Activated naive CD4-positive, alpha-beta T cell treated with anti-CD3 and anti-CD28 coated beads for 36 hours (primary cell): ENCODE measurements at places on chromosomes 1 and 21.

- DNase-seq = no peak
These were observed 100.2 kb downstream of the HMCN1 start for GRCh38 chr1:185834371-185834905.

- DNase-seq = no peak
These were observed 445.0 kb downstream of the PTBP2 start for GRCh38 chr1:97166626-97167025.

DNA sequence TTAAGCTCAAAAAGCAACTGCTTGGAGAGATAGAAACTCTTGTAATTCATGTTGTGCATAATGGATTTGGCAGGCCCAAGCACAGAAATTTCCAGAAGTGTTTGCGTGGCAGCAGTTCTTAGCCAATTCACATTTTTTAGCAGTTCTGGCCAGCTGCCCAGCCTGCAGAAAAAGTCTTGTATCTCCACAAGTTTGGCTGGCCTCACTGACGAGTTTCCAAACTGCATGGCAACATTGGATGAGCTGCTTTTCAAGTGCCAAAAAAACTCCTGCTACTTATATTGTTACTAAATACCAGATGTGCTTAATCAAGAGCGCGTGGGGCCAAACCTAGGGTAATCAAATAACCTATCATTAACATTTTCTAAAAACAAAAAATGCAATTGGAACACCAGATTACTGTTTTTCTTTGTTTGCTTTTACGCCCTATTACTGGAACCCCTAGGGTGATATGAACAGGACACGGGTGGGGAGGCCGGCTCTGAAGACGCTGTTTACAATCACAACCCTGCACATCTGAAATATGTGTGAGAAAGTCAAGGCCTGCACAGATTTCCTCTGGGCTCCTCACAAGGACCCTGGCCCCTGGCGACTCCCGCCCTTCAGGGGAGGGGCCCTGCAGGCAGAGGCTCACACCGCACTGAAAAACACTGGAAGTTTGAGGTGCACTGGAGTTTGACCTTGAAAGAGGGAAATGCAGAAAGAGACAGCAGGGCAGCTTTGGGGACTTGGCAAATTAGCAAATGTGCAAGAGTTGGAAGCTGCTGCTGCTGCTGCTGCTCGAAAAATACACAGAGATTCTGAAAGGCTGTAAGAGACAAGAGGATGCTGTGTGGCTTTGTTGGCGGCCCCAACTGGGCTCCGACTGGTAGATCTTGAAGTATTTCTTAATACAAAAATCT is 55.2 kb upstream of the TARBP1 start:
- no peak for DNase-seq

- no peak for DNase-seq
These were observed 10.5 kb downstream of the C1orf115 start for GRCh38 chr1:220700556-220701179.

- DNase-seq = no peak
These were observed 25.4 kb upstream of the LRRC3 start for GRCh38 chr21:44429894-44430293.

DNA sequence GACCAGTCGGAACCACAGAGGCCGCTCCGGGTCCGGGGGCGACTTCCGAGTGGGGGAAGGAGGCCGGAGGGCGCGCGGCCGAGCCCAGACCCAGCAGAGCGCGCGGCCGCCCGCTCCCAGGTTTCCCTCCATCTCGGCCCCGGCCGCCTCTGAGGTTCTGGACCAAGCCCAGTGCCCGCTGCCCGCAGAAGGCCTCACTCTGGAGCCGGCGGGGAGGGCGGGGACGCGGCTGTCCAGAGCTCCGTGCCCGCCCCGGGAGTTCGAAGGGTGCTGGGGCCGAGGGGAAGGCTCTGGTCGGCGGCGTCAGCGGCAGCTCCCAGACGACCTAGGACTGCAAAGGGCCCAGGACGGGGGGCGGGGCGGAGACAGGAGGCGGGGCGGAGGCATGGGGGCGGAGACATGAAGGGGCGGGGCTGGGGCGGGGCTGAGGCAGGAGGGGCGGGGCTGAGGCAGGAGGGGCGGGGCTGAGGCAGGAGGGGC is 48.0 kb upstream of the SLC19A1 start:
- peak; percentile 84 for DNase-seq

DNA sequence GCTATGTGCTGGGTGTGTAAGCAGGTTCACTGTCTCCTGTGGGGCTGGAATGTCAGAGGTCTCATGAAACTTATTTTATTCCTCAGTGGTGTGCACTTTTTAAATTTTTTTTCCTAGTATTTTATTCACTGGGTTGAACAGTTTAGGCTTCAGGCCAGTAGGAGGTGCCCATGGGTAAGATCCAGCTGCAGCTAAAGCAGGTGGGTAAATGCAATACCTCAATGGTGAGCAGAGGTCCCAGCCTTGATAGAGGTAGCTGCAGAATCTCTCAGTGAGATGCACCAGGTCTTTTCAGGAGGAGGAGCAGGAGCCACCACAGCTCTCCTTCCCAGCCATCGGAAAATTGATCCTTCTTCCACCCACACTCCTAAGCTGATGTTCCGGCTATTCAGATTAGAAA is 12.6 kb upstream of the OR6N2 start:
- peak; percentile 47 for DNase-seq

DNA sequence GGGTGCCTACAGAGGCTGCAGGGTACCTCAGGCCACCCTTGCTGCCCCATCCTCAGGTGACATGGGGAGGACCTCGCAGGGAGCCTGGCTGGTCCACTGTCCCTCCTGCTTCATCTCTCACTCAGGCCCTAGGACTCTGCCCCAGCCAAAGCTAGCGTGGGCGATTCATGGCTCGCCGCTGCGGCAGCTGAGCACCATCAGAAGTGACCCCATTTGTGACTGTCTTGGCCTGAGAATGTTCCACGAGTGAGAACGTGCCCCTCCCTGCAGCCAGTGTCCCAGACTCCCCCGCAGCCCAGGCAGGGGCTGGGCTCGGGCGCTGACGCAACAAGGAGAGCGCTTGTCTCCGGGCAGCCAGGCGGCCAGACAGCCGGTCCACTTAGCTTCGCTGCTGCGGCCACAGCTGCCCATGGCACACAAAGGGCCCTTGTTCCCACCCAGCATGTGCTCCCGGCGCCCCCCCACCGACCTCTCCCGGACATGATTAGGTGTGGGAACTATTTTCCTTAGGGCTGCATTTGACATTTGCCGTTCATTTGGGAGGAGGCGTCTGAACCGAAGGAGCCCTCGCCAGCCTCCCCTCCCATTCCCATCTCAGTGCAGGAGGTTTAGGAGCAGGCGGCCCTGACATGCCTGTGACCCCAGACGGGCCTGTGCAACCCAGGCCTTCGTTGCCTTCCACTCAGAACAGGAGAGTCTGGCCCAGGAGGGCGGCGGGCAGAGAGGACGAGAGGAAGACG is 19.3 kb upstream of the POFUT2 start:
- DNase-seq = no peak

DNA sequence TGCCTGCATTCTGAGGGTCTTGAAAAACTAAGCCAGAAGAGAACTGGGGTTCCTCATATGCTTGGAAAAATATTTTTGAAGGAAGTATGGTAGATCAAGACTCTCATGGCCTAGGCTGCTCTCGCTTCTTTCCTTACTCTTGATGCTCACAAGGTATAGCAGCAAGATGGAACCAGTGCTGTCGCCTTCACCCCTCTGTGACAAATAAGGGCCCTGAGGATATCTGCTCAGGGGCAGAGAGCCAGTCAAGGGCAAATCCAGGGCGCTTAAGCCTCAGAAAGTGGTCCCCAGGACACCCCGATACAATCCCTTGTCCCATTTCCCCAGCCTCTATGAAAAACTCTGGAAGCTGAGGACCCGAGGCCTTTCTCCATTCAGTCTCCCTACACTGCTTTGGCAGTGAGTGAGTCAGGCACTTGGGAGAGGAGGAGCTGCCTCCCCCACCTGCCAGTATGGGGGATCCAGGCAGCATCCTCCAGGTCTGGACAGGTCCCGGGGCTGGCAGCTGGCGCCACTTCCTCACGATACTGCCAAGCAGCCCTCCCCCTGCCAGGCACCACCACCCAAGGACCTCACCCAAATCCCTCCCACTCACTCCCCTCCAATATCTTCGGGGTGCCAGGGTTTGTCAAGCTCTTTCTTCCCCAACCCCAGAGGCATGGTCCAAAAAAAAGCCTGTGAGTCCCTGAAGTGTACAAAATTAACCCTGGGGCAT is 1.3 kb downstream of the IGSF9 start:
- DNase-seq = no peak

DNA sequence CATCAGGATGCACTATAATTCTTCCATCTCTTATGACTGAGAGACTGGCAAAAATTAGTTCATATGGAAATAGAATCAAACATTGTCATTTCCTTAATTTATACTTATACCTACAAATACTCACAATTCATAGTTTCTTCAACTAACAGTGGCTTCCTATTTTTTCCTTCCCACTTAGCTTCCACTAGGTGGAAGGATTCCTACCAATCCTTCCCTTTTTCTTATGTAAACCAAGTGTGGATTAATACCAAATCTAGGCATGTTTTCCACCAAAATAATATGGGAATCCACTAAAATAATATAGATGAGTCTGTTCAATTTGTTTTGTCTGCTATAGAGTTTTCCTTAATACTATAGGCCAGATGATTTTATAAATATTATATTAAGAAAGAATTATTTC is 1537.1 kb downstream of the PLA2G4A start:
- no peak for DNase-seq

DNA sequence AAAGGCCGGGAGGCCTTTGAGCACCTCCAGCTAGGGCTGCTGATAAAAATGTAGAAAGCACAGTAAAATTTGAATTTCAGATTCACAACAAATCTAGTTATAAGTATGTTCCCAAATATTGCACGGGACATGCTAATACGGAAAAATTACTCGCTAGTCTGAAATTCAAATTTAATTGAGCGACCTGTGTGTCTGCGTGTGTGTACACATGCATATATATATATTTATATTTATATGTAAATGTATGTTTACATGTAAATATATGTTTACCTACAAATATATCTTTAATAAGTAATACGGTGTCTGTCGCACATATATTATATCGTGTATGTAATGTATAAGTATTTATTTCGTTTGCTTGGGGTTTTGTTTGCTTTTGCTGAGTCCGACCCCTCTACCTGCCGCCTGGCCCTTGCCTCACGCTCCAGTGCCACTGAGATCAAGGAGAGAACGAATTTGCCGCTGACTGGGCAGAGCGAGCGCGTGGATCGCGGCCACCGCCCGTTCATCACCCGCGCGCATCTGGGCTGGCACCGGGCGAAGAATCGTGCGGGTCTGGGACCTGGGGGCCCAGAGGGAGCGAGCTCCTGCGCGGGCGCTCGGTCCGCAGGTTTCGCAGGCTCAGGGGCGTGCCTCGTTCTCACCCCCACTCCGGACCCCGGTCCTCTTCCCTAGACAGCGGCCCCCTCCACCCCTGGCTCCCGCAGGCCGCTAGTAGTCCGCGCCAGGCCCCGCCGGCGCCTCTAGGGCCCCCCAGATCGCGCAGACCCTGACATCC is 534 bp upstream of the WRAP73 start:
- no peak for DNase-seq

- DNase-seq = no peak
These were observed 398.8 kb downstream of the SEC16B start for GRCh38 chr1:177571076-177571475.

- peak; percentile 77 for DNase-seq
These were observed 20.1 kb upstream of the COL16A1 start for GRCh38 chr1:31723828-31724359.

DNA sequence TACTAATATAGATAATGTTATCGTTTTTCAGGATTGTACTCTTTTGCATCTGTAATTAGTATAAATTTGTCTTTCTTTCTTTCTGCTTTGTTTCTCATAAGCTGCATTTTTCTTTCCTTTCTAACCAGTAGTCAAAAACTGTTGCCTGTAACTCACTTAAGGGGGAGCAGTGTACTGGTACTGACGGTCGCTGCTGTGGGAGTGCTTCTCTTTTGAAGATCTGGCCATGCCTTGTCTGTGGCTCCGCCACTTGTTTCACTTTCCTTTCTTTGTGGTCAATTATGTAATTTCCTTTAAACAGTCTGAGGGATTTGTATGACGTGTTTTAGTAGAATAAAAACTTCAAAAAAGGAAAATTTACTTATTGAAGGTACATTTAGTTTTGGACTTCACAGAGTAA is 37.0 kb downstream of the MIA3 start:
- DNase-seq = peak; percentile 81

DNA sequence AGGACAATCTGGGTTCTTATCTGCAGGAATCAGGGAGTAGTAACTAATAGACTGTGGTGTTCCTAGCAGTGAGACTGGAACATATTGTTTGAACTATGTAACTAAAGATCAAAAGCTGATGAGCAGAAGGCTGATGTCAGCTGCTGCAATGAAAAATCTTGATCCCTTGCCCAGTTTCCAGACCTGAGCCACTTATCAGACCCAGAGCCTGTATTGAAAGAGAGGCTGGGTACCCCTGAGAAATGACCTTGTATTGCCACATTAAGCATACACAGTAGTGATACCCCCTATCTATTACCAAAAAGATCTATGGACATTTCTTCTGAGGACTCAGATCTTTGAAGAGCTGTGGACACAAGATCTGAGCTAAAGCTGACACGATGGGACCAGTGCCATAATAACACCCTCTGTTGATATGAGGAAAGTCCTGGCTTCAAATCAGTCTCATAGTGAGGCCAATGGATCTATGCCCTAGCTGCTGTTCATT is 178.0 kb upstream of the GALNT2 start:
- DNase-seq = no peak

- DNase-seq = peak; percentile 14
These were observed 497 bp upstream of the FUCA1 start for GRCh38 chr1:23868557-23869016.

DNA sequence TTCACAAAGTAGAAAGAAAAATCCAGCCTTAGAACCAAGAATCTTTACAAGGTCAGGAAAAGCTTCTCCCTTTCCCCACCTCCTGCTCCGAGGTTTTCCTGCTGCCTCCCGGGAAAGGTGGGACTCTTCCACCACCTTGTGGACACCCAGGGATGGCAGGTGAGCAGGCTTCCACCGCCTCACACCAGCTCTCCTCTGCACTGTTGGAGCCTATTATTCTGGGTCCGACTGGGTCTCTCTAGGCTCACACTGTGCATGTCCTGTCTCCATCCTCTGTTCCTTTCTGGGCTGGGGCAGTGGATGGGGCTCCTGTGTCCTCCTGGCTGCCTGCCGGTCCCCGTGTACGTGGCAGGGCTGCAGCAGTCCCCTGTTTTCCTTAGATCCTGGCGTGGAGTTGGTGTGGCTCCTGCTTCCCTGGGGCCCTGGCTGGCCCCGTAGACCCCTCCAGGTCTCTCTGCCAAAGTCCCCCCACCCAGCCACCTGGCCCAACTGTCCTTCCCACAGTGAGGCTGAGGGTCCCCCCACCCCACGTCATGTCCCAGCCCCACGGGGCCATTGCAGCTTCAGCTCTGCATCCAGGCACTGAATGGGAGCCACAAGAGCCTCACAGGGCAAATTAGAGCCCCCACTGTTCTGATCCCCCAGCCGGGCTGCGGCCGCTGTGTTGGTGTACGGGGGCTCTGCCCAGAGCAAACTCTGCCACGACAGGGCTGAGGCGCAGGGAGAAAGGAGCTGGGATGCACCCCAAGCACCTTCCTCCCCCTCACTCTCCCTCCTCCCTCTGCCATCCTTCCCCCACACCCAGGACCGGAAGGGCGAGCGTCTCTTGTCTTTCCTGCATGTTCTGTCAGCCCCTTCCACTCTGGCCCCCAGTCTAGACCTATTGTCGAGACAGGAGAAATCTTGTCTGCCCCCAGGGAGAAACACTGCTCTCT is 3.3 kb upstream of the SLC45A1 start:
- peak; percentile 70 for DNase-seq
